ENCODE measurements at places on chromosomes 4 and X. TPM values are rescaled to one million over a fixed set of nuclear protein-coding genes. Genes with fewer than 3 reads are reported as not detected.
A peak's percentile ranks its signal among the peaks of the same experiment; 100 is the strongest.

Gene TCEANC
- total RNA-seq = 0.88 TPM

DNA sequence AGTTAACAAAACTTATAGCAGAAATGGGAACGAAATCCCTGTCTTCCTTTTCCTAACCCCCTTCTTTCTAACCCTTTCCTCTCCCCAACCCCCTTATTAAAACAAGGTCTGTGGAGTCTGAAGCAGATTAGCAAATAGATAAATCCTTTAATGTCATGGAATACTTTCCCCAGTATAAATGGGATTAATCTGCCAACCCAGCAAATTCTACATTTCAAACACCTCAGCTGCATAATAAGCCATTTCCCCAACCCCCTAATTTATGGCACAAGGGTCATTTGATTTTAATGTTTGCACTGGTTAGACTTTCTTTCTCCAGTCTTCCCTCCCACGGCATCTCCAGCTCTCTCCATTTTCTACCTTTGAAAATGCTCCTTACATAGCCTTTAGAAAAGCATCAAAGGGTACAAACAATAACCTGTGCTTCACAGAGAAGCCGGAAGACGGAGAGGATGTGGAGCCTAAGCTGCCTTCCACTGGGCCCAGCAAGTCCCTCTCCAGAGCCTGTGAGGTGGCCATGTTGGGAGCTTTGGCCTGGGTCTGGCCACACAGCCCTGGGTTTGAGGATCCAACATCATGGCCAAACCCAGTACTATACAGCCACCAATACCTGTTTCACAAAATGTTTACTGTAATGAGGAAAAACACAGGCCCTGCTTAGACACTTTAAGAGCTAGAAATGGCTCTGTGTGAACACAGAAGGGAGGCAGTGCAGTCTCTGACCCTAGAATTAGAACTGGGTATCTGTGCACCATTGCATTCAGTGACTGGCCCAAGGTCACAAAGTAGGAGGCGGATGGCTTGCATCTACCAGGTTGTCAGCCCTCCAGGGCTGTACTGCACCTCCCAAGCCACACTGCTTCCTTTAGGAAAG is 56.9 kb upstream of the SPRY1 start:
- DNase-seq = no peak

DNA sequence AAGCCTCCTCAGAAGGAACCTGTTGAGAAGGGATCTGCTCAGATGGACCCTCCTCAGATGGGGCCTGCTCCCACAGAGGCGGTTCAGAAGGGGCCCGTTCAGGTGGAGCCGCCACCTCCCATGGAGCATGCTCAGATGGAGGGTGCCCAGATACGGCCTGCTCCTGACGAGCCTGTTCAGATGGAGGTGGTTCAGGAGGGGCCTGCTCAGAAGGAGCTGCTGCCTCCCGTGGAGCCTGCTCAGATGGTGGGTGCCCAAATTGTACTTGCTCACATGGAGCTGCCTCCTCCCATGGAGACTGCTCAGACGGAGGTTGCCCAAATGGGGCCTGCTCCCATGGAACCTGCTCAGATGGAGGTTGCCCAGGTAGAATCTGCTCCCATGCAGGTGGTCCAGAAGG is 22.9 kb downstream of the REST start:
- no peak for DNase-seq

Gene F8A1
- 8.9 TPM for total RNA-seq

Gene SMIM10
- 5.8 TPM for total RNA-seq

Gene BBS12
- total RNA-seq = 3.5 TPM

GRCh38 chr4:113179996-113180395 is 130.5 kb downstream of the ANK2 start:
- DNase-seq = peak; percentile 3

GRCh38 chr4:53676402-53676871 is 85.2 kb upstream of the LNX1 start:
- DNase-seq = peak; percentile 61

Gene FGG
- total RNA-seq = not detected

DNA sequence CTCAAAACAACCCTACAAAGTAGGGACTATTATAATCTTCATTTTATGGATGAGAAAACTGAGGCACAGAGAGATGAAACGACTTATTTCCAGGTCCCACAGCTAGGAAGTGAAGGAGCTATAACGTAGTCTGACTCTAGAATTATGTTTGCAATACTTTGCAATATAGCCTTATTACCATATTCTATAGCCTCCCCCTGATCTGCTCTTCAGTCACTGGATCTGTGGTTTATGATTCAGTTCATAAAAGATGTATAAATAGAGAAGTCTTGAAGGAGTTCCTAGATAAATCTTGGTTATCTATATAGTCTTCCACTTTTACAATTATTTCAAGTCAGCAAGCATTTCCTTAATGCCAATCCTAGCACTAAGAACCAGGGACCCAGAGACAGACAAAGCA is 57.5 kb downstream of the OPHN1 start:
- DNase-seq = no peak

DNA sequence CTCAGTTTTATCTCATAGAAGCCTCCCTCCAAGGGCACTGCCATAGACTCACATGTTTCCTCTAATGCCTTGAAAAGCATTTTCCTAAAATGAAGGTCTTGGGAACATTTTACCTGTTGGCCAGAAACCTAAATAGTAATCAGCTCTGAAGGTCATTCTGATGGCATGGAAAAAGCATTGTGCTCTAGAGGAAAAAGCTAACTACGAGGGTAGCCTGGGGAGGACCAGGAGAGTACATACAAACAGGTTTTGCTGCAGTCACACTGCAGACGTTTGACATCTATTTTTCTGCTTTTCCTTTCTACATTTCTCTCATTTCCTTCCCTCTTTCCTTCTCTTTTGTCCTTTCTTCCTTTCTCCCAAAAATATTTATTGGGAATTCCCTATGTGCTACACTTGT is 103.3 kb upstream of the SORBS2 start:
- DNase-seq = no peak

Gene HTATSF1
- total RNA-seq = 38.6 TPM

- no peak for DNase-seq
Measured at GRCh38 chrX:139506333-139506732, 24.2 kb upstream of the F9 start.

GRCh38 chr4:5366421-5366820 is 315.1 kb downstream of the STK32B start:
- peak; percentile 91 for DNase-seq
